ENCODE measurements at places on chromosomes 4 and X.

DNA sequence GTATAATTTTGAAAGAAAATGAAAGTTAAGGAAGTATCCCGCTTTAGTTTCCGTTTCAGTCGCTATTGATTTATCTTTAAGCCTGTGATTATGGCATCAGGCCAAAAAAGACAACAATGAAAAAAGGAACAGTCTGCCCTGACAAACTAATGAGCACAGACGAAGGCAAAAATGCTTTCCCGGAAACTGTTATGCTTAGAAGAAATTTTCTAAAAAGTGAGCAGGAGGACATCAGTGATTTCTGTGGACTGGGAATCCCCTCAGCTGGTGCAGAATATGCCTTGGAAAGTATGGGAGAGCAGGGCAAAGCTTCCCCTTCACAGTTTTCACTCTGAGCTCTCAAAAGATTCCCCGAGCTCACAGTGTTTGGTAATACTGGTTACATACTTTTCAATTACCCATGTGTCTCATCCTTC, 5.1 kb upstream of the CXCL10 start:
- DNase-seq = no peak

- DNase-seq = no peak
These were observed 70.7 kb downstream of the ANKRD50 start for GRCh38 chr4:124641715-124642381.

- DNase-seq = no peak
These were observed 42.6 kb downstream of the CHRNA9 start for GRCh38 chr4:40377512-40378365.

DNA sequence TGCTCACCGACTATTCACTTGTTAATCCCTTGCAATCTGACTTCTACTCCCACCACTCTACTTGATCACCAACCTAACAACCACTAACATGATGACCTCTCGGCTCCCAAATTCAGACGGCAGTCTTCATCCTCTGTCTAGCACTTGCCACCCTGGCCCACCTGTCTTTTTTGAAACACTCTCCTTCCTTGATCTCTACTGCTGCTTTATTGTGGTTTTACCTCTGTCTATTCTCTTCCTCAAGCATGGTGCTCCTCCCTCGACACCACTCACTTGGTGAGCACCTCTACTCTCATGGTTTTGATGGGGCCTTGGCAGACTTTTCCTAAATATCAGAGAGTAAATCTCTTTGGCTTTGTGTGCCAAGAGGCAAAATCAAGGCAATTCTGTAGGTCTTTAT, 21.7 kb upstream of the CXCR3 start:
- DNase-seq = no peak

- no peak for DNase-seq
These were observed 71.0 kb downstream of the PJA1 start for GRCh38 chrX:69093960-69094871.

DNA sequence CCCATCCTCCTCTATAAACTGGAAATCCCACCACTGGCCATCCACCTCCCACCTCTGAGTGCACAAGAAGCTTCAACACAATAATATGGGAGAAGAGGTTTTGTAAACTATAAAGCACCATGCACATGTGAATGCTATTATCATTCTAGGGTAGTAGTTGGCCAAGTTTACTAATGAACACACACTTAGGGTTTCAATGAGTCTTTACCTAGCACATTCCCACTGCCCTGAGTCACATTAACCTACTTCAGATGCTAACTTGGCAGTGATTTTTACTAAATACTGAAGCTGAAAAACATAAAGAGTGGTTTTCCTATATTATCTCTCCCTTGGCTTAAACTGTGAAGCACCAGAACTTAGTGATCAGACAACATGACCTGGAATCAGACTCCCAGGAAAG, 93.9 kb downstream of the SH3KBP1 start:
- no peak for DNase-seq

GRCh38 chrX:38986586-38986985, 185.3 kb downstream of the MID1IP1 start:
- DNase-seq = no peak

GRCh38 chrX:133440797-133441163, 25.5 kb upstream of the GPC4 start:
- no peak for DNase-seq

DNA sequence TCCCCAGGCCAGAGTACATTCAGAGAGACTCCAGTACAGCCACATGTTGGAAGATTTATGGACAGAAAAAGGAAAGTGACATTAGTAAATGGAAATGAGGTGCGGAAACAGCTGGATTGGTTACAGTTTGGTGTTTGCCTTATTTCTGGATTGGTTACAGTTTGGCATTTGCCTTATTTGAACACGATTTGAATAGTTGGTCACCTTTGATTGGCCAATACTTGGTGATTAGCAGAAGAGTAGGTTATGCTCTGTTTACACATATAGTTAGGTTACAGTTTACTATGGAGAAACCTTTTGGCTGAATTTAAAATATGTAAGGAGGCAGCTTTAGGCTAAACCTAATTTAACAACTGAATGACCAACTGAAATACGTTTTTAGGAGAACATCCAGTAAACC, 173.7 kb downstream of the AASDH start:
- no peak for DNase-seq

GRCh38 chr4:971666-972500, 1.5 kb downstream of the DGKQ start:
- DNase-seq = no peak

- no peak for DNase-seq
These were observed 93.1 kb upstream of the TEX13A start for GRCh38 chrX:105313596-105313995.
